Left renal cortex interstitium (tissue), 4 donors: ENCODE measurements at places on chromosomes 16 and 17. TPM values are rescaled to one million over a fixed set of nuclear protein-coding genes. Genes with fewer than 3 reads are reported as not detected.

DNA sequence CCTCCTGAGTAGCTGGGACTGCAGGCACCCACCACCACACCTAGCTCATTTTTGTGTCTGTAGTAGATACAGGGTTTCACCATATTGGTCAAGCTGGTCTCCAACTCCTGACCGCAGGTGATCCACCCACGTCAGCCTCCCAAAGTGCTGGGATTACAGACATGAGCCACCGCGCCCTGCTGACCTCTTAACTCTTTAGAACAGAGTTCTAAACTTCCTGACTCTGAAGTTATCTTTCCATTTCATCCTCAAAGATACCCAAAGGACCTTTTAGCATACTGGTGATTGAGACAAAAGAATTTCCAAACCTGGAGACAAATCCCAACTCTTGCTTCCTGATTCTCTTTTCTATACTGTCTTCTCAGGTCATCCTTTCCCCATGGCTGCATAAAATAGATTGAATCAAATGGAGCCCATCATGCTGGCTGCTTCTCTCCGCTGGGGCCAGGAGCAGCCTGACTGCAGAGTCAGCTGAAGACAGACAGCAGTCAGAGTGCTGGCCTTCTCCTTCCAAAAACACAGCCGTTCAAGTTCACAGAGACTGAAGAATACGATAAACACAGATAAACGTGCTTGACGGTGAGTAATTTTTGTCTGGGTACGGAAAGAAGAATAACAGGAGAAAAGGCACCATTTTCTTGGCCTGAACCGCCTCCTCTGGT, 76.5 kb upstream of the ATF7IP2 start:
- DNase-seq, result no peak

The CPNE2 gene
- polyA plus RNA-seq, result 40.9 TPM

The TP53TG3E gene
- 0.21 TPM for polyA plus RNA-seq

- DNase-seq, result no peak
Measured at GRCh38 chr16:89115216-89115861, 21.7 kb downstream of the ACSF3 start.

DNA sequence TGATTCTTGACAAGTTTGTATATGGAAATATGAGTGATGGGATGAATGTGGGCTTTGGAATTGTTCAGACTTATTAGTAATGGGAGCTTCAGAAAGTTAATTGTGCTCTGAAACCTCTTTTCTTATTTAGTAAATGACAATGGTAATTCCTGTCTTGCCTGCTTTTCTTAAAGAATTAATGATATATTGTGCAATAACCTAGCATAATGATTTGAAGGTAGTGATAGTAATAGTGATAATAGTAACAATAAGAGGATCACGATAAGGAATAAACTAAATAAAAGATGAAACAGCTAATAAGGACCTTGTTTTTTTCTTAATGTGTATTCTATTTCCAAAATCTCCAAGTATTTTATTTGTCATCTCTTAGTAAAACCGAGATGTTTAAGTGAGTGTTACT, 245.0 kb upstream of the CPHXL start:
- DNase-seq, result no peak

GRCh38 chr17:36993227-36993626, 44.5 kb downstream of the AATF start:
- no peak for DNase-seq

DNA sequence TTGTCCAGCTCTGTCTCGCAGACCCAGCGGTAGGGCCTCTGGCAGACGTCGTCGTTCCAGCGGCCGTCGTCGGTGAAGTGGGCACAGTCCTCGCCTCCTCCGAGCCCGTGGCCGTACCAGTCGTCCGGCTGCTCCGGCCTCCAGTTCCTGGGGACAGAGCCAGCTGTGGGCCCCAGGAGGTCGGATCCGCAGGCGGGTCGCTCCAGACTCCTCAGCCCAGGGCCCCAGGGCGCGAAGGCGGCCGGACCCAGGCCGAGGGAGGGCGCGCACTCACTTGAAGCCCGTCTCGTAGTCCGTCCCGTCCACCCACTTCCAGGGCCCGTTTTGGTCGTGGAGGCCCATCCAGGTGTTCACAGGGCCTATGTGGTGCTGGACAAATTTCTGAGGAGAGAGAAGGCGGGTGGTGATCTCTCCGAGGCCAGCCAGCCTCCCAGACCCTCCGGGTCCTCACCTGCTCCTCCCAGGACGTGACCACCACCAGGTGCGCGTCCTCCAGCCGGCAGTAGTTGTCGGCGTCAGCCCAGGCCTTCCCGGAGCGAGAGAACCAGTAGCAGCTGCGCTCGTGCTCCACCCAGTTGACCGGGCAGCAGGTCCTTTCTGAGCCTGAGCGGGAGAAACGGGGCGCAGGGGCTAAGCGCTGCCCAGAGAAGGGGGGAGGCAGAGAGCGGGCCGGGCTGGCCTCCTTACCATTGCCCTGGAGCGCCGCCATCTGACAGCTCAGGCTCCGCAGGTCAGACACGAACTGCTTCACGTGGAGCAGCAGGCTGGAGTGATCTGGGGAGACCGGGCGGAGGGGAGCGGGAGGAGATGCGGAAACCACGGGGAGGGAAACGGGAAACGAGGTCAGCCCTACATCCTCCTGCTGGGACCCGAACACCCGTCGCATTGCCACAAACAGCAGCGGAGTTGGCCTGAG, 5.2 kb downstream of the ASGR1 start:
- DNase-seq, result peak; percentile 32

GRCh38 chr17:43524945-43525575, 21.1 kb downstream of the ETV4 start:
- DNase-seq, result no peak

DNA sequence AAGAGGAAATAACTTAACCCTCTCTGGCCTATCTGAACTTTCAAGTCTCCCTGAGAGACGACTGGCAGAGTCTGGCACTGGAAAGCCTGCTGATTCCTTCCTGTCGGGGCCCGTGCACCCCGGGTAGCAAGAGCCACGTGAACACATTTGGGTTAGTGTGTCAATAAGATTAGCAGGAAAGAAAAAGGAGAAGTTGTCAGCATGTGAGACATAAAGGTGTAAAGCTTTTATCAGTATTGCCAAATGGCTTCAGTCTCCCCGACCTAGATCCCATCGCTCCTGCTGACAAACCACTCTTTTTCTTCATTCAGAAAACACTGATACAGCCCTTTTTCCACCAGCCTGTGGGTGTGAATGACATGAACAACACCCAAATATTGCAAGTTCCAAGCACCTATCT, 74.4 kb downstream of the CCT6B start:
- DNase-seq, result no peak

The HOXB5 gene
- polyA plus RNA-seq, result 49.2 TPM

The SPATA32 gene
- polyA plus RNA-seq, result 0.11 TPM

The NPIPB2 gene
- 12.1 TPM for polyA plus RNA-seq

The TBX6 gene
- polyA plus RNA-seq, result 0.93 TPM

DNA sequence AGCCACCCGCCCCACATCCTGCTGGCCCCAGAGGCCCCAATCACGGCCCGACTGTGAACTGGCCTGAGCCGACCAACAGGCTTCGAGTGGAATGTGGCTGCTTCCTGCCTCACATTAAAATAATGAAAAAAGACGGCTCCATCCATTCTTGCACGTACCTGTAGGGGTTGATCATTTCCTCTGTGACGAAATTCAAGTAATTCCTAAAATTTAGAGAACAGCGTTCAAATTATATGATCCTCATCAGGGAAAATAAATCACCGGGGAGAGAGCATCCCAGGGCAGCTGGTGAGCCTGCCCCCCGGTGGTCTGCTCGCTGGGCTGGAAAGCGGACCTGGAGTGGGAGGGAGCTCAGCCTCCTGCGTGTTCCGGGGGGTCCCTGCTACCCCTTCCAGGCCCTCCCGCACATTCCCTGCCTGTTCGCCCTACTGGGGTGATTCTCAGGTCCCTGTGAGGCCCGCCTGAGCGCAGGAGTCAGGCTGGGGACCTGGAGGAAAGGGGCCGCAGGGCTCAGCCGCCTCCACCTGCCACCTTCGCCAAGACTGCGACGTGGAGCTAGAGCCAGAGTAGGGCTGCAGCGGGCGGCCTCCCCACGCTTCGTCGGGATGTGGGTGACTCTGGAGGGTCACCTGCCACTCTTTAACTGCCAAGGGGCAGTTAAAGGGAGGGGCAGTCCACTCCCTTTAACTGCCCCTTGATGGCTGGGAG, 28.9 kb downstream of the SLC7A5 start:
- no peak for DNase-seq

DNA sequence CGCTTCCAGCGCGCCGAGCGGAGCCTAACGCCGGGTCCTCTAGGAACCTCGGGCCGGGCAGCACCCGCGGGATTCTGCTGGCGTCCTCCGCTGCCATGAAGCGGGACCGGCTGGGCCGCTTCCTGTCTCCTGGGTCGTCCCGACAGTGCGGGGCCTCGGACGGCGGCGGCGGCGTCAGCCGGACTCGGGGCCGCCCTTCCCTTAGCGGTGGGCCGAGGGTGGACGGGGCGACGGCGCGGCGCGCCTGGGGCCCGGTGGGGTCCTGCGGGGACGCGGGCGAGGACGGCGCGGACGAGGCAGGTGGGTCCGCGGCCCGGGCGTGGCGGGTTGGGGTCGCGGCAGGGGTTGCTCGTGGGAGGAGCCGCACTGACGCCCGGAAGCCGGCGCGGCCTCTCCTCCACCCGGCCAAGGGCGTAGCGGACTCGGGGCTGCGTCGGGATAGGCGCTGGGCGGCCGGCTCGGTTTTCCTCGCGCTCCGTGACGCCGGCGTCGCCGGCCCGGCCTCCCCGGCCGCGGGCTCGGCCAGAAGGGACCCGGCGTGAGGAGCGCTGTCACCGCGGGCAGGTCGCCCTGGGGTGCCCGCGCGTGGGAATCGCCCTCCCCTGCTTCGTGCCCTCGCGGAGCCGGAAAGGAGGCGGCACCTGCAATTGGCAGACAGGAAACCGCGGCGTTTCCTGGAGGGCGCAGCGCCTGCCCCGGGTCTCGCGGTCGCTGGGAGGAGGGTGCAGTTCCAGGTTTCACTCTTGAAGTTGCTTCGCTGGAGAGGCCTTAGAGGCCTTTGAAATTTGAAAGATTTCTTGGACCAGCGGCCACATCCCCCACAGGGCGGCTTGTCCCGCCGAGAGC, 432 bp downstream of the ZNF276 start:
- DNase-seq, result no peak

GRCh38 chr16:81315271-81316175, 761 bp downstream of the GAN start:
- DNase-seq, result no peak

GRCh38 chr17:7167832-7168231, 11.3 kb downstream of the ASGR1 start:
- DNase-seq, result no peak

The QPRT gene
- 187 TPM for polyA plus RNA-seq

The TNRC6C gene
- polyA plus RNA-seq, result 19.0 TPM
